Left ventricle myocardium inferior (tissue), 1 donor: ENCODE measurements at places on chromosomes 13 and 19. TPM values are rescaled to one million over a fixed set of nuclear protein-coding genes. Genes with fewer than 3 reads are reported as not detected.

DNA sequence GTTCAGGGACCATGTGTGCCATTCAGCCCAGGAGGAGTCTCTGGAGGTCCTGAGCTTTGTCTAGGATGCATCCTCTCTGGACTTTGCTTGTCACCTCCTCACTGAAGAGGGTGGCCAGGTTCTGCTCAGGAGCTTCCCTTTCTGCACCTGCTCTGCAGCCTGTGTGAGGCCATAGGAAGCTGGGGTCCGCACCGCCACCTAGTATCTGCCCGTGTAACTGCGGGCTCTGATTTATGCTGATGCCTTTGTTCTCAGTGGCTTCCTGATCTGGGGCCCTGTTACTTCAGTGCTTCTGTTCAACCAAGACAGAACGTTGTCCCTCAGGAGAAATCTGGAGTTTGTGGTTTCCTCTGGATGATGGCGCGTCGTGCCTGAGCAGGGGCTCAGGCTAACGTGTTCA is 15.5 kb downstream of the ZNF610 start:
- H3K4me1 ChIP-seq, result no peaks in the 10 kb centered on the region
- H3K36me3 ChIP-seq, result peaks cover 86% of the 10 kb centered on the region
- H3K27me3 ChIP-seq, result no peaks in the 10 kb centered on the region
- H3K27ac ChIP-seq, result no peak overlapping the region
- no peak for DNase-seq
- H3K4me3 ChIP-seq, result no peak overlapping the region

GRCh38 chr13:30545320-30545719 is 72.4 kb upstream of the USPL1 start:
- no peaks in the 10 kb centered on the region for H3K4me1 ChIP-seq
- DNase-seq, result no peak
- no peak overlapping the region for H3K27ac ChIP-seq
- H3K27me3 ChIP-seq, result no peaks in the 10 kb centered on the region
- H3K4me3 ChIP-seq, result no peak overlapping the region

GRCh38 chr13:44894001-44894770 is 95.1 kb downstream of the NUFIP1 start:
- H3K27ac ChIP-seq, result peak overlapping the region; percentile 16
- no peak overlapping the region for H3K4me3 ChIP-seq
- no peaks in the 10 kb centered on the region for H3K27me3 ChIP-seq
- no peak for DNase-seq
- peaks cover 8% of the 10 kb centered on the region for H3K4me1 ChIP-seq

GRCh38 chr19:4390017-4390566 is 10.3 kb downstream of the SH3GL1 start:
- peaks cover 77% of the 10 kb centered on the region for H3K4me1 ChIP-seq
- no peaks in the 10 kb centered on the region for H3K27me3 ChIP-seq
- H3K4me3 ChIP-seq, result peak overlapping the region; percentile 41
- DNase-seq, result peak; percentile 55
- peak overlapping the region; percentile 86 for H3K27ac ChIP-seq

DNA sequence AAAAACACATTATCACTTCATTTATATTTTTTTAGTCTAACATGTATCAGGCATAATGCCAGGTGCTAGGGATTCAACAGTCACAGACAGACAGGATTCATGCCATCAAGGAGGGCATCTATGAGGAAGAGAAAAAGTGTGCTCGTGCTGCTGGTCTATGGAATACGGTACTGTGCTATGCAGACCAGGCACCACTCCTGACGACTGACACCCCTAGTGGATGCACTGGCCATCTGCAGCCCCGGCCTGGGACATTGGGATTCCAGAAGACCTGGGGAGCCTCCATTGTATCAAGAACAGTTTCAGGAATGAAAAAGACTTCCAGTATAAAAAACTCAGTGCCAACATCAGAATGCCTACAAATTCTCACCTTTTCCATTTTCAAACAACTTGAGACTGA is 94.0 kb downstream of the KLF12 start:
- H3K4me3 ChIP-seq, result no peak overlapping the region
- peaks cover 37% of the 10 kb centered on the region for H3K4me1 ChIP-seq
- peak; percentile 46 for DNase-seq
- H3K27ac ChIP-seq, result no peak overlapping the region
- H3K36me3 ChIP-seq, result no peaks in the 10 kb centered on the region

DNA sequence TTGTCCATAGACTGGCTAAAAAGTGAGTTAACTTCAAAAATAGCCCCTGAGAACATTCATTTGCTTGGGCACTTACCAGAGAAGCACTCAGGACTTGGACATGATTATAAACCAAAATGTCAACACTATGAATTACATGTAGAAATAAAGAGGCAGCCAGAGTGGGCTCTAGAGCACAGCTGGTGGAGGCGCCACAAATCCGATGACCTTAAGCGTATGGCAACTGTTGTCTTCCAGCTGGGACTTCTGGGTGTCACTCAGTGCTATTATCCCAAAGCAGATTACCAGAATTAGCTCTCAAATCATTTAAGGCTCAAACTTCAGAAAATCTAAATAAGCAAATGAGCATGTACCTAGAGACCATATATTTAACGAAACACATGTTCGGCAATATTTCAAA is 1255.5 kb upstream of the SLC10A2 start:
- no peaks in the 10 kb centered on the region for H3K27me3 ChIP-seq
- H3K4me3 ChIP-seq, result no peak overlapping the region
- DNase-seq, result no peak
- H3K36me3 ChIP-seq, result no peaks in the 10 kb centered on the region
- no peak overlapping the region for H3K27ac ChIP-seq
- no peaks in the 10 kb centered on the region for H3K4me1 ChIP-seq

- H3K36me3 ChIP-seq, result no peaks in the 10 kb centered on the region
- no peak overlapping the region for H3K27ac ChIP-seq
- no peak for DNase-seq
- no peaks in the 10 kb centered on the region for H3K27me3 ChIP-seq
- H3K4me1 ChIP-seq, result peaks cover 6% of the 10 kb centered on the region
These were observed 70.1 kb upstream of the IPO5 start for GRCh38 chr13:97883396-97883795.

DNA sequence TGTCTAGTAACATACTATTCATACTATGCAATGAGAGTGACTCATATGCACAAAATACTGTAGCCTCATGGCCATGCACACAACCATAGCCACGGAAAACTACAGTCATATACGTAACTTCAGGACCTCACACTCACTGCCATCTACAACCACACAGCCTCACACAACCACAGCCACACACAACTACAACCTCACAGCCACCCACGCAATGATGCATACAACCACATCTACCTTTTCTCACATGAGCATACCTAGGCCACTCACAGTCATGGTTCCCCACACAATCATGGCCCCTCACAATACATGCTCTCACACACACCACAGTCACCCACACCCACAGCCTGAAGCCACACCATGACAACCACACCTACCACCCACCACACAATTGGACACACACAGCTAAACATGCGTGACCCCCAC is 8.7 kb upstream of the TNFSF14 start:
- DNase-seq, result no peak
- peaks cover 13% of the 10 kb centered on the region for H3K36me3 ChIP-seq
- H3K4me1 ChIP-seq, result peaks cover 6% of the 10 kb centered on the region
- peaks cover 59% of the 10 kb centered on the region for H3K27me3 ChIP-seq
- H3K27ac ChIP-seq, result no peak overlapping the region
- no peak overlapping the region for H3K4me3 ChIP-seq

GRCh38 chr13:75788481-75788981 is 152.4 kb downstream of the LMO7 start:
- H3K4me1 ChIP-seq, result peaks cover 81% of the 10 kb centered on the region

- H3K4me1 ChIP-seq, result peaks cover 42% of the 10 kb centered on the region
- no peak overlapping the region for H3K27ac ChIP-seq
- peak overlapping the region; percentile 61 for H3K4me3 ChIP-seq
- peaks cover 9% of the 10 kb centered on the region for H3K36me3 ChIP-seq
These were observed 2.8 kb upstream of the LENG1 start for GRCh38 chr19:54162241-54162805.

DNA sequence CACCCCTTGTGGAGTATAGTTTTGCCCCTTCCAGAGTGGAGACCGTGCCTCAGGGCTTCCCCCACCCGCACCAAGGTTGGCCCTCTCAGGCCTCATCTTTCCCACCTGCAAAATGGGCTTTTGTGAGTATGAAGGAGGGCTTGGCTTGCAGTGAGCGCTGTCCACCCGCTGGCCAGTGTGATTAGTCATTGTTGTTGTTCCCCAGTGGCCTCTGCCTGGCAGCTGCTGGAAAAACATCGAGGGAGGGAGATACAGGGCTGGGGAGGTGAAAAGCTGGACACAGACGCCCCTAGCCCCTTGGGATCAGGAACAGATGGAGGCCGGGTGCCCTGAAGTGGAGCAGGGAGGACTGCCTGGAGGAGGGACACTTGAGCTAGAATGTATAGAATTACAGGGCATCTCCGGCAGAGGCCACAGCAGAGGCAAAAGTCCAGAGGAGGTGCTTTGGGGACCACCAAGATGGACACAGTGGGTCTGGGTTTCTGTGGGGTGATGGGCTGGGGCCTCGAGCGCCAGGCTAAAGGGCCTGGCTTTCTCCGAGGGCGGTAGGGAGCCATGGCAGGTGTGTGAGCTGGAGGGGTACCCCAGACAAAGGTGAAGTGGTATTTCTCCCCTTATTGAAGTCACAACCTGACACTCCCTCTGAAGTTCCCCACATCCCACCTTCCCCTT is 3.9 kb upstream of the IL12RB1 start:
- H3K4me1 ChIP-seq, result no peaks in the 10 kb centered on the region
- H3K4me3 ChIP-seq, result no peak overlapping the region
- H3K27ac ChIP-seq, result no peak overlapping the region
- no peaks in the 10 kb centered on the region for H3K36me3 ChIP-seq
- no peak for DNase-seq
- peaks cover 33% of the 10 kb centered on the region for H3K27me3 ChIP-seq

DNA sequence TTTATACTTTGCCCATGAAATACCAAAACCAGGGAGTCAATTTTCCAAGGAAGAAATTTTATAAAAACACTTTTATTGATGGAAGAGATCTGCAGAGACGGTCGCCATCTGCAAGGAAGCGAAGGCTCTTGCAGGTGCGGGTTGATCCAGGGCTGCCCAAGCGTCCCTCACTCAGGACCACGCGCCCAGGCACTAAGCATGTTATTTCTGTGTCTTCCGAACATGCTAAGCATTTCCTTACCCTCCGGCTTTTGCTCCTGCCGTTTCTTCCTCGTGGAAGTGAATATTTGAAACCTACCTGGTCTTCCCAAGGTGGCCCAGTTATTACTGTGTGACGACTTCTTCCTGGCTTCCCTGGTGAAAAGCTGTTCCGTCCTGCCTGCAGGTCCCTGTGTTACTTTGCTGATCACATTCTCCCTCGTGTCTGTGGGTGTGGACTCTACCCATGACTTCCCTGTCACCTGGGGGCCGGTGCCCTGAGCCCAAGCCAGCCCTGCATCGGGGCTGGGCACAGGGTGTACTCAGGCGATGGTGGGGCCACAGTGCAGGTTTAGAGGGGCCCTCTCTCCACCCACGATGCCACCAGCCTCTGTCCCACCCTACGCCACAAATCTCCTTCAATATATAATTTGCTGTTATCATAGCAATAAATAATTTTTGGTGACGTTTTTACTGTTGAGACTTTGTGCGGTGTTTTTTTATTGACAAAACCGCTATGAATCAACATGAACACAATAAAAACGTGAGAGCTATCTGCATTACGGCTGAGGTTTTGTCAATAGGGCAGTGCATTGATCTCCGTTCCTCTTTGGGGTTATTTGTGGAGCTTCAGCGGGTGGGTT is 119.4 kb downstream of the URI1 start:
- no peak for DNase-seq
- no peaks in the 10 kb centered on the region for H3K36me3 ChIP-seq
- H3K4me3 ChIP-seq, result no peak overlapping the region
- no peaks in the 10 kb centered on the region for H3K4me1 ChIP-seq
- H3K27ac ChIP-seq, result no peak overlapping the region

DNA sequence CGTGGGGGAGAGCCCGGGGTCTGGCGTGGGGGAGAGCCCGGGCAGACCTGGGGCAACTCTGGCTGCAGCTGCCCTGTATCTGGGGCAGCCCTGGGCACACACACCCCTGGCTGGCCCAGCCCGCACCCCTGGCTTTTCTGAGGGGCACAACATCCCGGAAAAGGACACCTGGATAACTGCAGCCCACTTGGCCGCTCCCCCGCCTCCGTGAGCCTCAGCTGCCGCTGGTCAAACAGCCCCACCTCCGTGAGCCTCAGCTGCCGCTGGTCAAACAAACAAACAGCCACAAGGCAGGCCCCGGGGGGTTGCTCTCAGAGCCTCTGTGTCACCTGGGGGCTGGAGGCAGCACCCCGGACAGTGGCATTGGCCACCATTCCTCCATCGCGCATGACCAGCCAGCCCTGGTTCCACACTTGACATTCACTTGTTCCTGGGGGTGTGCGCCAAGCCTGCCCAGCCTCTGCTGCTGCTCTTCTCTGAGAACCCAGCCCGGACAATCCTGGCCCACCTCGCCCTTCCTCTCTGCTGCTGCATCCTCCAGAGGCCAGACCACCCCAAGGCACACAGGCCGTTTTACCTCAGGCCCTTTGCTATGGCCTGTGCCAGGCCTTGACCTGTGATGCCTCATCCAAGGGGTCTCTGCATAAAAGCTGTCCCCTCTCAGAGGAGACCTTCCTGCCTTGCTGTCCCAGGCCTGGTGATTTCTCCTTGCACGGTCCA is 19.9 kb downstream of the CEBPG start:
- no peaks in the 10 kb centered on the region for H3K27me3 ChIP-seq
- H3K27ac ChIP-seq, result peak overlapping the region; percentile 63
- H3K36me3 ChIP-seq, result no peaks in the 10 kb centered on the region
- H3K4me1 ChIP-seq, result peaks cover 96% of the 10 kb centered on the region
- no peak overlapping the region for H3K4me3 ChIP-seq

DNA sequence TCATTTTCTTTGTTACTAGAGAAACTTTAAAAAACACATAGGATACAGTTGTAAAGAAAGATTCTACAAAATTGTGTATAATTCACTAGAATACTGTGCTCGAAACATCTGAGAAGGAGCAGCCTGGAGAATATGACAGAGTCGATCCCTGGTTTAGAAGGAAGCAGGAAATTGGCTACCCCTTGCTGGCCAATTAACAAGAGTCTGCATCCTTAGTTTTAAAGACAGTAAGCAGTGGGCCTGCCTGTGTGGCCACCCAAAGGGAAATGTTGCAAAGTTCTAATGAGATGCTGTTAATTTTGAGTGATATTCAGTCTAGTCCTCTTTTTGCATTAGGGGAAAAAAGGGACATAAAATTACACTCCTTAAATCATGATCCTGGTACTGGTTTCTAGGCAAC is 988.6 kb downstream of the PCDH17 start:
- no peaks in the 10 kb centered on the region for H3K27me3 ChIP-seq
- no peak overlapping the region for H3K27ac ChIP-seq
- no peaks in the 10 kb centered on the region for H3K4me1 ChIP-seq
- no peak overlapping the region for H3K4me3 ChIP-seq
- no peak for DNase-seq

GRCh38 chr13:101301053-101301452 is 115.3 kb downstream of the NALCN start:
- no peak for DNase-seq
- H3K4me1 ChIP-seq, result no peaks in the 10 kb centered on the region
- no peaks in the 10 kb centered on the region for H3K36me3 ChIP-seq
- H3K4me3 ChIP-seq, result no peak overlapping the region
- H3K27me3 ChIP-seq, result no peaks in the 10 kb centered on the region

Gene CEACAM7
- total RNA-seq, result 0.16 TPM

Gene PLA2G4C
- 35.3 TPM for total RNA-seq

Gene SLC6A16
- 1.1 TPM for total RNA-seq

Gene APOC4
- total RNA-seq, result not detected
